ENCODE measurements at places on chromosomes 5 and 9. TPM values are rescaled to one million over a fixed set of nuclear protein-coding genes. Genes with fewer than 3 reads are reported as not detected.

GRCh38 chr5:39523821-39524220 lies 99.0 kb upstream of the DAB2 start:
- ATAC-seq, result no peak

GRCh38 chr9:136095070-136096058 lies at the start of gene NACC2:
Gene NACC2, minus strand, starts transcription at chr9:136095289. Its CDS starts 44,768 bp downstream, at chr9:136050521.
- peak; percentile 59 for ATAC-seq

- ATAC-seq, result no peak
These were observed 4.0 kb downstream of the RNF183 start for GRCh38 chr9:113298924-113299770.

DNA sequence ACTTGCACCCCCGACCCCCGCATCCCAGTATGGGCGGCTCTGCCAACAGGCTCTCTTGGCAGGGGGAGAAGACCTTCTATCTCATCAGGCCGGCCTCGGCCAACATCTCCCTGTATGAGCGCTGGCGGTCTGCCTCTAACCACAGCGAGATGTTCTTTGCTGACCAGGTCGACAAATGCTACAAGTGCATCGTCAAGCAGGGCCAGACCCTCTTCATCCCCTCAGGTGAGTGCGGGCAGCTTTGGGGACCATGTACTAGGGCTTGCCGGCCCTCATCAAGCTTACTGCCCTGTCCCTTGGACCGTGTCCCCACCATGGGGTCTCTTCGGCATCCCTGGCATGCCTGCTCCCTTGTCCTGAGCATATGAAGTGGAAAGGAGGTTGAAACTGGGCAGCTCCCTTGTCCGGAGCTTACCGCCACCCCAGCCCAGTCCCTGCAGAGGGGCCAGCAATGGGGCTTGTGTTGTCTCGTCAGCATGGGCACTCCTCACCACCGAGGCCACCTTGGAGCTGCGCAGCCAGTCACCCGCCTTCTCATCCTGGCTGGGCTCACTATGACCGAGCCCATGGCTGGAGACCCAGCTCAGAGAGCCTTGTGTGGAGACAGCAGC lies 78.1 kb downstream of the PHF2 start:
- no peak for ATAC-seq

DNA sequence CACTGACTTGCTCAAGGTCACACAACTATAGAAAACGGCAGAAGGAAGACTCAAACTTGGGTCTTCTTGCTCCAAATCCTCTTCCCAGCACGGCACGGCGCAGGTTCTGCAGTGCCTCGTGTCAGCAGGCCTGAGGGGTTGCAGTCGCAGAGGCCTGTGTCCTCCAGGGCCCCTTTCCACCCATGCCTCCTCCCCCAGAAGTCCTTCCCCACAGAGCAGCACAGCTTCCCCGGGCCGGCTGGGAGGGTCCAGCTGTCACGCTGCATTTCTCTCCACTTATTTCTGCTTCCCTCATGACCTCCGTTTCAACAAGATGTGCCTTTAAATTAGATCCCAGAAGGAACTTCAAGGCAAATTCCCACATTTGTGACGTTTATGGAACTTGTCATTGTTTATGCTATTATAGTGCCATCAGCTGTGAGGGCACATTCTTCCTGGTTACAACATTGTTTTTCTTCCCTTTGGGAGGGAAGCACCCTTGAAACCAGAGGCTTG lies 148.4 kb downstream of the C5orf15 start:
- ATAC-seq, result no peak

DNA sequence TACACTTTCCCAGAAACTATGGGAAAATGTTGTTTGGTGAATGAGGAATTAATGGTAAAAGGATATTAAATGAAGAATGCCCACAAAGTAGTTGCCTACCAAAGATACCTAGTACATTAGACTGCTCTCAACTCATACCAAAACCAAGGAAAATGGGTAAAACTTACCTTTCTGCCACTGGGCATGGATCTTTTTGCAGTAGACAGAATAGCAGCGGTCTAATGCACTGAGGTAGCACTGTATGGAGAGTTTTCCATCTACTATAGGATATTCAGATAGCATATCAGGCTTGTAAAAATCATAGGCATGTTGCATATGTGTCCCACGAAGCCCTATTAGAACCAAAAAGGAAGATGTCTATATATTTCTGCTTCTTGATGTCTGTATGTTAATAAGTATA lies 16.4 kb downstream of the HMGCS1 start:
- ATAC-seq, result no peak

GRCh38 chr5:51060953-51061352 lies 322.3 kb upstream of the ISL1 start:
- ATAC-seq, result no peak

GRCh38 chr5:82847562-82847961 lies 229.6 kb downstream of the TMEM167A start:
- no peak for ATAC-seq

DNA sequence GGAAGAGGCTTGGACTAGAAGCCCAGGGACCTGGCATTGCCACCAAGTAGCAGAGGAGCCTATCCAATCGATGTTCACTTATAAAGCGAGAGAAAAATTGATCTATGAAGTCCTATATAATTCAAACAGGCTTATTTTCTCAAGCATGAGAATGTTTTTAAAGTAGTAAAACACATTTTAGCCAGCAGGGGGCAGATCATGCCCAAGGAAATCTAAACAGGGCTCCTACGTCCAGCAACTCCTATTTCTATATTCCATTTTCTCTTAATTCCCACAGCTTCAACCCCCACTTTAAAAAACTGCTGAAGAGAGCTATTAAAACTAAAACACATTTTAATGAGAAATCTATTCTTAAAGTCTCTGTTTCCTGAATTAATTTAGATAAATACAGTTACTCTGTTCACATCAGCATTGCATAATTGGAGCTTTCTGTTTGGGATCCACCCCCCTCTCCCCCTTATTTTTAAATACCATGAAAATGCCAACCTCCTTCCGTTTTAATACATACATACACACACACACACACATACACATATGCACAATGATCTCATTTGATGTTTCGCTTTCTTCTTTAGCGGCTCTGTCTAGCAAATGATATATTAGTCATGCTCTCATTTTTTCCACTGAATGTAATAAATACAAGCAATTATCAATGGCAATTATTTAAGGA lies 144.9 kb downstream of the MYO10 start:
- ATAC-seq, result peak; percentile 61

DNA sequence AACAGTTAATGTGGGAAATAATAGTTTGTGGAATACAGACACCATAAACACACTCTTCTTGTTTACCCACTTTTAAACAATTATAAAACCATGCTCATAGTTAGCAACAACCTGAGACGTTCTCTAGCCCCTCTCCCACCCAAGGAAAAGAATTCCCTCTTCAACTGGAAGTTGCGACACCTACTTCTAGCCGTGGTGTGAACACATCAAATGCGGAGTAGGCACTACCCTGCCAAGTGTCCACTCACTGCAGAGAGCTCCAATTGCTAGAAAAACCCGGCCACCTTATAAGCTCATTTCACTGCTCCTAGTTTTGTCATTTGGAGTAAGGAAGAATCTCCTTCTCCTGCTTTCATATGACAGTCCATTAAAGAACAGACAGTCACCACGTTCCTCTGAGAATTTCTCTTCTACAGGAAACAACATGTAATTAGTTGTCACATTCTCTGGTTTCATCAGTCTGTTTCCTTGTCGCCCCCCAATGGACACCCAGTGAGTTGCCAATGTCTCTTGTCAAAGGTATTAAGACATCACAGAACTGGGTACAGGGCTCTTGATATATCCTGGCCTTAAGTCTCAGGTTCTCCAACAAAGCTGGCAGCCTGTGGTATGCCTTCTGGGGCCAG lies 47.3 kb downstream of the PRLR start:
- ATAC-seq, result no peak

TMEM167A gene
- total RNA-seq, result 71.6 TPM

RGS7BP gene
- 6.6 TPM for total RNA-seq

MARVELD2 gene
- 0.05 TPM for total RNA-seq

FOXD4L5 gene
- total RNA-seq, result not detected

HMGCR gene
- total RNA-seq, result 198 TPM

CD274 gene
- 1.1 TPM for total RNA-seq

KIF24 gene
- 0.36 TPM for total RNA-seq

ADAMTS6 gene
- total RNA-seq, result 4.2 TPM

UQCRQ gene
- total RNA-seq, result 413 TPM

PCDHGA7 gene
- 0.52 TPM for total RNA-seq

GALT gene
- 25.4 TPM for total RNA-seq

DCP2 gene
- 98.6 TPM for total RNA-seq

DND1 gene
- 0.82 TPM for total RNA-seq

CACFD1 gene
- total RNA-seq, result 32.0 TPM
